NCI-H1417 treated with DMSO at 0.1 percent for 48 hours (cell line): ENCODE measurements at places on chromosomes 1 and 21.

DNA sequence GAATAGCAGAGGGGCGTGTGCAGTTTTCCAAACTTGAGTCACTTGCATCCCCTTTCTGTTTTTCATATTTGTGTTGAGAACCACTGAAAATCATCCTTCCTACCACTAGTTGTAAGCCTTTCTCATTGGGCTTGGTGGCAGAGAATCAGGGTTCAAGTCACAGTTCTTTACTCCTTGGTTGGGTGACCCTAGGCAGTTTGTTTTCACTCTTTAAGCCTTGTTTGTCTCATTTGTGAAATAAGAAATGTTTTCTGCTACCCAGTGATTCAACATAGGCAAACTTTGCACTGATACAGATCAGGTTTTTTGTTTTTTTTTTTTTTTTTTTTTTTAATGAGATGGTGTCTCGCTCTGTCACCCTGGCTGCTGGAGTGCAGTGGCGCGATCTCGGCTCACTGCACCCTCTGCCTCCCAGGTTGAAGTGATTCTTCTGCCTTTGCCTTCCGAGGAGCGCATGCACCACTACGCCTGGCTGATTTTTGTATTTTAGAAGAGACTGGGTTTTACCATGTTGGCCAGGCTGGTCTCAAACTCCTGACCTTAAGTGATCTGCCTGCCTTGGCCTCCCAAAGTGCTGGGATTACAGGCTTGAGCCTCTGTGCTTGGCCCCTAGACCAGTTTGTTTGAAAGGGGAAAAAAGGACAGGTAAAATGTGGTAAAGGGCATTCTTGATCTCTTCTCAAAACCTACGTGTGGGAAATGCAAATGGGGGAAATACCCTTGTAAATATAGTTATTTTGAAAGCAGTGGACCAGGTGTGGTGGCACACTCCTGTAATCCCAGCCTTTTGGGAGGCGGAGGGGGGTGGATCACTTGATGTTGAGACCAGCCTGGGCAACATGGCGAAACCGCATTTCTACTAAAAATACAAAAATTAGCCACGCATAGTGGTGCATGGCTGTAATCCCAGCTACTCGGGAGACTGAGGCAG lies 3.2 kb downstream of the CLIC4 start:
- no peak for DNase-seq

- no peak for DNase-seq
These were observed 27.8 kb downstream of the ZNF362 start for GRCh38 chr1:33284049-33284448.

- no peak for DNase-seq
These were observed 271.3 kb upstream of the PRMT6 start for GRCh38 chr1:106785176-106785575.

DNA sequence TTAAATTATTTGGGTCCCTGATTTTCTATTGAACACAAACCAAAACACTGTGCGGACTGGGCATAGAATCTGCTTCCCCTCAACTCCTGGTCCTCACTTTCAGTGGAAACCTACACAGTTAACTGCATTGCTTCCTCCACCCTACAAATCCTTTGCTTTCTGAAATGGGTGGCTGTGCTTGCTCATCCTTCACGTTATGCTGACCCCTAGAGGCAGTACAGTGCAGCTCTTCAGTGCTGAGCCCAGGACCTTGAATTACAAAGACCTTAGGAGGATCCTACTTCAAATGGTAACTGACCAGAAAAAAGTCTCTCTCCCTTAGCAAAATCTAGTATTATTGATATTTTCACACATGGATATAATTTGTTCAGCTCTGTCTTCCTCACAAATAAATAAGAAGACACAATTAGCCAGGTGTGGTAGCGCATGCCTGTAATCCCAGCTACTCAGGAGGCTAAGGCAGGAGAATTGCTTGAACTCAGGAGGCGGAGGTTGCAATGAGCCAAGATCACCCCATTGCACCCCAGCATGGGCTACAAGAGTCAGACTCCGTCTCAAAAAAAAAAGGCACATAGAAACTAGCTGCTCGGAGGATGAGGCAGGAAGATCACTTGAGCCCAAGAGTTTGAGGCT lies 63.4 kb upstream of the L1TD1 start:
- no peak for DNase-seq

GRCh38 chr1:96060621-96061020 lies 661.0 kb upstream of the PTBP2 start:
- DNase-seq = peak; percentile 22

- DNase-seq = no peak
These were observed 5.6 kb downstream of the CAMK2N1 start for GRCh38 chr1:20480243-20480944.

DNA sequence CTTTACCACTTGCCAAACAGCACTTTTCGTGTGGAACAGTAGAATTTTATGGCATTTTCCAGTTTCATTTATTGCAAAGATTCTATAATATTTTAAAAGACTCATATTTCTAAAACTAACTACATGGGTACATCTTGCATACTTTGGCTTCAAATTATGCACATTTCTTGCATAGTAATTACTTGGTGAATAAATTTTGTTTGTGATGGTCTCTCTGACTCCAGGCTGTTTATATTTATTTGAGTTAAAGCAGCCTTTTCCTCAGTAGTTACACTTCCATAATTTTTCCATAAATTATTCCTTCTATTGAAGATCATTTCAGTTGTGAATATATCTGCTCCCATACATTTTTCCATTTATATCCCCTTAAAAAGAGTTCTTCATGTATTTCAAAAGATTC lies 6.9 kb upstream of the NHLH2 start:
- no peak for DNase-seq

GRCh38 chr1:89871768-89872473 lies 51.1 kb downstream of the LRRC8D start:
- no peak for DNase-seq

GRCh38 chr1:40588586-40588985 lies 57.1 kb downstream of the ZNF684 start:
- no peak for DNase-seq

GRCh38 chr1:39969531-39970270 lies 14.8 kb downstream of the MFSD2A start:
- no peak for DNase-seq

DNA sequence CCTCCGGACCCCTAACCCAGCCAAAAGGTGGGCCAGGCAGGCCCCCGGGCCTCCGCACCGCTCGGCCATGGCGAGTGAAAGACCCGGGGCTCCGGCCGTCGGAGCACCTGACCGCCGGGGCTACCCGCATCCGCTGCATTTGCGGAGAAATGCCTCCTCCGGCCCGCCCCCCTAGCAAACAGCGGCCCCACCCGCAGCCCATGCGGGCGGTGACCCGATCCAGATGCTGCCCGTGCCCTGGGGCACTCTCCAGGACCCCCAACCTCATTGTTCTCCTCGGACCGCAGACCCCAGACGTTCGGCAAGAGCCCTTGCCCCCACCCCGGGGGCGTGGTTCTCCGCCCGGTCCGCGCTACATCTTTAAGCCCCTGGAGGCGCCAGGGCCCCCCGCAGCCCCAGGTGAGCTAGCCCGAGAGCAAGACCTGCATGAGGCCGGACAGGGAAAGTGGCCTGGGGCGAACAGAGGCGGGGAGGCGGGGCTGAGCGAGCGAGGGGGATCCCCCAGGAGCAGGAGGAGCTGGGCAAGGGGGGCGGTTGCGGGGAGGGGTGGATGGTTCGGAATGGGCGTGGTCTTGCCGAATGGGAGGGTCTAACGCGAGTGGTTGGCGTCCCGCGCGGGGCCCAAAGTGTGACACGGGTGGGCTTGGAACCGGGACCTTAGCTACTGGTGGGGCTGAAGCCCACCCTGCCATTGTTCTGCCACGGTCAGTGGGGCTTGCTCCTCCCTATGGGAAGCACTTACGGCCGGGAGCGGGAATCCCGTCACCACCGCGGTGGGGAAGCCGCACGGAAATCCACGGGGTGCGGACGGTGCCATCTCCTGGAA lies 6.3 kb upstream of the CRYBG2 start:
- no peak for DNase-seq

DNA sequence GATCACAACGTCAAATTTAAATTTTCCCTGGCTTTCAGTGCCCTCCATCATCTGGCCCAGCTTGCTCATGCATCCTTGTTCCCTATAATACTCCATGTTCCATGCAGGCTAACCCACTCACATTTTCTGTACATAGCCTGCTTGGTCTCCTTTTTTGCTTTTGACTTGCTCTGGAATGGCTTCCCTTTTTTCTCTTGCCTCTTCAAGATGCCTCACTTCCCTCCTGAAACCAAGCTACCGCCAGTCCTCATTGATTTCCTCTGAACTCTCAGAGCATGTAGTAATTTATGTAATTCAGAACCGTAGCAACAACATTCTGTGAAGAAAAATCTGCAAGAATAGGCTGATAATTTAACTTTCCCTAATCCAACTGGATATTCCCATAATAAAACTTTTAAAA lies 10.3 kb downstream of the CAP1 start:
- no peak for DNase-seq

GRCh38 chr21:26939601-26940111 lies 27.2 kb downstream of the ADAMTS5 start:
- no peak for DNase-seq

DNA sequence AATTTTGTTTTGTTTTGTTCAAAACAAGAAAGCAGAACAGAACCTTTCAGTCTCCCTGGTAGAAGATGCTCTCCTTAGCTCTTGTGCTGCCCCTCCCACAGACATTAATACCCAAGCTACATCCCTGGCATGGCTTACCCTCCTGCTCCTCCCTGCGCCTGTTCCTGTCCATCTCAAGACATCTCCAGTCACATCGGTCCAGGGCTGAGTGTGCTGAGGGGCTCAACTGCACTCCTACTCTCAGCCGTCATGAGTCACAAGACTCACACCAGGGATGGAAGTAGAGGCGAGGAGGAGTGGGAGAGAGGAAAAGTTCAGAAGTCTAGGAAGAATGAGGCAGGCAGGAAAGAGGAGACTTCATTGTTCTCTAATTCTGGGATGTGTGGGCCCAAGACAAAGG lies 9.2 kb upstream of the TACSTD2 start:
- no peak for DNase-seq

DNA sequence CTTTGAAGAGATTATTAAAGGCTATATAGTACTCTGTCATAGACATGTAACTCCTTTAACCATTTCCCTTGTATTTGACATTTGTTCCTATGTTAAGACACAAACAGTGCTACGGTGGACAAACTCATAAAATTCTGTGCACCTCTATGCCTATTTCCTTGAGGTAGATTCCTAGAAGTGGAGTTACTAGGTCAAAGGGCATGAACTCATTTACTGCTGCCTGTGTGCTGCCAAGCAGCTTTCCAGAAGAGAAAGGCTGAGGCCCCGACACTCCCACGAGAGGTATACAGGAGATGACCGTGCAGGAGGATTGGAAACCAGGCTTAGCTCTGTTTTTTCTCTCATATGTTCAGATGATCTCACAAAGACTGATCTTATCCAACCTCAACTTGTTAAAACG lies 34.4 kb upstream of the TENT5C start:
- no peak for DNase-seq
